Suppressor macrophage (primary cell): ENCODE measurements at places on chromosomes 11 and 22.
A peak's percentile ranks its signal among the peaks of the same experiment; 100 is the strongest.

GRCh38 chr11:5700421-5701054 lies 10.9 kb downstream of the TRIM22 start:
- peak; percentile 23 for DNase-seq

GRCh38 chr11:125345421-125346178 lies 150.5 kb downstream of the FEZ1 start:
- peak; percentile 67 for DNase-seq

GRCh38 chr22:48734961-48735360 lies 1092.7 kb downstream of the BRD1 start:
- no peak for DNase-seq

DNA sequence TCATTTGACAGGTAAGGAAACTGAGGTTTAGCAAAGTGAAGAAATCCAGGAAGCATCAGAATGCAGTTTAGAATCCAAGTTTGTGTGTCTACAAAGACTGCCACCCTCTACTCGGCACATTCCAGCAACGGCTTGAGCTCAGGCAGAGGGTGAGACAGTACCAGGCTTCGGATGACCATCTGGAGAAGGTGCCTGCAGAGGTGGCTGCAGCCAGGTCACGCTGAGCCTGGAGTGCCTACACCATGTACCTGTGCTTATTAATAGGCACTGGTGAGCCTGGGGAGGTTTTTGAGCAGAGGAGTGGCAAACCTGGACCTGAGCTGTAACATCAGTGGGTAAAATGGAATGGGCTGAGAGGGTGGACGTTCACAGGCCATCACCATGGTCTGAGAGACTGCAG lies 4.7 kb downstream of the FXYD6 start:
- no peak for DNase-seq

GRCh38 chr11:95325777-95326258 lies 94.8 kb upstream of the SESN3 start:
- no peak for DNase-seq

DNA sequence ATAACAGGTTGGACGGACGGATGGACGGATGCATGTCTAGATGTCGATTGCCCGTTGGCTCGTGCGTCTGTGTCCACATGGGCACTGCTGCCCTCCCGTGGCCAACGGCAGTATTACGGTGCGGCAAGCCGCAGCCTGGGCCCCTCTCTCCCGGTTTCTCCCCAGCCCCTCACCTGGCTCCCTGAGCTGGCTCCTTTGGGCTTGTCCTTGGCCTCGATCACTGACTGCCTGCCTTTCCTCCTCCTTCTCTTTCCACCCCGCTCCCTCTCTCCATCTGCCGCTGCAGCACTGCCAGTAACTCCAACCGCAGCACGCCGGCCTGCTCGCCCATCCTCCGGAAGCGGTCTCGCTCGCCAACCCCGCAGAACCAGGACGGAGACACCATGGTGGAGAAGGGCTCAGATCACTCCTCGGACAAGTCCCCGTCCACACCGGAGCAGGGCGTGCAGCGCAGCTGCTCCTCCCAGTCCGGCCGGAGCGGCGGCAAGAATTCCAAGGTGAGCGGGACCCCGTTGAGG lies 77.3 kb downstream of the SCN3B start:
- peak; percentile 62 for DNase-seq

DNA sequence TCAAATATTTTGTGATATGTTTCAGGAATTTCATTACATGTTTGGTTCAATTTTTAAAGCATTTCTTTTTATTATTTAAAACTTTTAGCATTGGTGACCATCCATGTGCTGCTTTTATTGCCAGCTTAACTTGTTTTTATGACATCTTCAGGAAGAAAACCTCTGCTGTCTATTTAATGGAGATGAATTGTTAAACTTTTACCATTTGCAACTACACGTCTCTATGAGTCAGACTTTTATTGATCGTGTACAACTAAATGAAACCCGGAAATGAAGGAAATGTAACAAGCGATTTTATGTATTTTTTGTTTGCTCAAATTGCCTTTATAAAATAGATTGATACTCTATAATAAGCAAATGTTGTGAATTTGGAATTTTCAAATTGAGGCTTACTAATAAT lies 113.0 kb downstream of the PTPRJ start:
- DNase-seq: no peak

DNA sequence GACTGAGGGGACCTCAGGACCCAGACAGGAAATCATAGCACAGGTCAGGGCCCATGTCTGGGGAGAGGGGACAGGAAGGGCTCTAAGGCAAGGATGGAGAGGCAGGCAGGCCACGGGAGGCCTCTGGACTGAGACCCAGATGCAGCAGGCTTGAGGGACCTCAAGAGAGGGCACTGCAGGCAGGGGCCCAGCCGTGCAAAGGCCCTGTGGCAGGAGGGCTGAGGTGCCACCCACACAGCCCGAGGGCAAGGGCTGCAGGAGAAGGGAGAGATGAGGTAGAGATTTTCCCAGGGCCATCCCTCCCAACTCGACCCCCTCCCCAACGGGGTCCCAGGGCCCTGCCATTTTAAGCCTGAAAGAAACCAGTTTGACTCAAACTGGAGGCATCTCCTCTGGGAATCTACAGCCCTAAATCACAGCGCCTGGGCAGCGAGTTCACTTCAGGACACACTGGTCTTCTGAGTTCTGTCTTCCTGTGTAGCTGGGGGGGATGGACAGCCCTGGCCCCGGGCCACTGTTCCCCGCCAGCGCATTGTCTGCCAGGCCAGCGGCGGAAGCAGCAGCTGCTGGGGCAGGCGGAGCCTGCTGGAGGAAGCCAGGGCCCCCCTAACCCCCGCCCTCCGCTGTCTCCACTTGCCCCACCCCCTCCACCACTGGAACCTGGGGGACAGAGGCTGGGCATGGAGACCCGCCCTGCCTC lies 20.3 kb upstream of the WNT7B start:
- DNase-seq: peak; percentile 97

DNA sequence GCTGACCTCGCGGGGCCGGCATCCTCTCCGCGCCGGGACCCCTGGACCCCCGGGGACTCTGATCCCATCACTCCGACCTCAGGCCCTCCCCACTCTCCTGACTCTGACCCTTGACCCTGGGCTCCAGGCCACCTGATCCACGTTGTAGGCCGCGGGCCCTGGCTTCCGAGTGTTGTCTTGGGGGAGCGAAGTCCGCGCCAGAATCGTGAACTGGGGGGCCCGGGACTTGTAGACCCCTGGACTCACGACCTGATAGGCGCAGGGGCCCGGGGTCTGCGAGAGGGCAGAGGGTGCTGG lies 716 bp upstream of the TYMP start:
- DNase-seq: no peak

- peak; percentile 51 for DNase-seq
Observed at GRCh38 chr11:10973416-10973815, 115.6 kb upstream of the ZBED5 start.

DNA sequence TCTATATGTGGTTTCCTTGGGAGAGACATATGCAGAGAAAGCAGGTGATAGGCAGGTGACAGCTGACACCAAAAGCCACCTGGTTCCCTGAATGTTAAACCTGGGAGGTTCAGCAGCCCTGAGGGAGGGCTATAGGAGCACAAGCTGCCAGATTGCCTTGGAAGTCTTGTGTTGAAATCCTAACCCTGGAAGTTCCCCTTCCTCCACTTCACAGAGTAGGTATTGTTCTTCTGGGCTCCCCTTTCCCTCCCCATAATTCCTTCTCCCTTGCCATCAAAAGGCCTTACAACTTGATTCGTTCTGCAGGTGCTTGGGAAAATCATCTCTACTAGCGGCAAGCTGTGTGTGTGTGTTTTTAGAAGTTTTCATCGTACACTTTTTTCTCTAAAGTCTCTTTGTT lies 5.4 kb downstream of the LDLRAD3 start:
- no peak for DNase-seq

DNA sequence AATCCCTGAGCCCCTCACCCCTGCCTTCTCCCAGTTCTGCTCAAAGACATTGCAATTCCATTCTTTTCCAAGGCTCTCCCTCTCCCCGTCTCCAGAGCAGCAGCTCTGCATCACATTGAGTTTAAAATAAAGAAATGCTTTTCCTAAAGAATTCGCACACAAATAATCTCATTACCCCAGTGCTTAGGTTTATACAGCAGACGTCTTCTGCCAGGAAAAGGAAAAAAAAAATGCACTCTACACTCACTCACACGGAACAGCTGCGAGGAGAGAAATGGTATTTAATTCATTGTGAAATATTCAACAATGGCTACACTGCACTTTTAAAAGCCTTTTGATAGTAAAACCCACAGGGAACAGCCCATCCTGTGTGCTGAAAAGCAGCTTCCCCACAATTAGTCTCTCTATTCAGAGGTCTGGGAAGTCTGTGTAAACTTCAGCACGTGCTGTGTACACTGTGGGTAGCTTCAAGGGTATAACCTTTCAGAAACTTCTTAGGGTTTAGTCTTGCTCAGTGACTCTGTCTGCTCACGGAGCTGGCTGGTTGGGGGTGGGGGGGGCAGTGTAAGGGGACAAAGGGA lies 42.8 kb downstream of the ETS1 start:
- DNase-seq: no peak

DNA sequence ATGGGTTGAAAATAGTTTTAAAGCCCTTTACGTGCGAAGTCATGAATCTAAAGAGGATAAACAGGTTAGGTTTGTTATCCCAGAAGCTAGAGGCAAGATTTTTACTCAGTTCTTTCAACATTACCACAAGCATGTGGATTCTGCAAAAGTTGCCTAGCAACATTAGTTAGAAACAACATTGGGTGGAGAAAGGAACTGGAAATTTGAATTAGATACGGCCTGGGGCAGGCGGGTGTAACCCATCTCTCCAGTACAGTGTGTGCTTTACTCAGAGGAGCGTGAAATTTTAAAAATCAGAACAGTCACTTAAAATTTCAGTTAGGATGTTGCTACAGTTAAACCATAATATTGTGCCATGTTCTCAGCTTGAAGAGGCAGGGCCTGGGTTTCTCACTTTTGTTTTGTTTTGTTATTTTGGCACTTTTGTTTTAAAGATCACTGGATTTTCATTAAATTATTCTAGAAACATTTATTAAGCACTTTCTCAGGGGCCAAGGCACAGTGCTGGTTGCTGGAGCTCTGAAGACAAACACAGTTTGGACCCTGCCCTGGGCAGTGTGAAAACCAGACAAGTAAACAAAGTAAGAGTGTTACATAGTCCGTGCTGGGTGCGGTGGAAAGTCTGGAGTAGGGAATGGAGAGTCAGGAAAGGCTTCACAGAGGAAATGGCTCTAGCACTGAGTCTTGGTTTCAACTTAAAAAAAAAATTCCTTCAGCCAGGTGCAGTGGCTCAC lies 4.4 kb upstream of the WEE1 start:
- peak; percentile 67 for DNase-seq

DNA sequence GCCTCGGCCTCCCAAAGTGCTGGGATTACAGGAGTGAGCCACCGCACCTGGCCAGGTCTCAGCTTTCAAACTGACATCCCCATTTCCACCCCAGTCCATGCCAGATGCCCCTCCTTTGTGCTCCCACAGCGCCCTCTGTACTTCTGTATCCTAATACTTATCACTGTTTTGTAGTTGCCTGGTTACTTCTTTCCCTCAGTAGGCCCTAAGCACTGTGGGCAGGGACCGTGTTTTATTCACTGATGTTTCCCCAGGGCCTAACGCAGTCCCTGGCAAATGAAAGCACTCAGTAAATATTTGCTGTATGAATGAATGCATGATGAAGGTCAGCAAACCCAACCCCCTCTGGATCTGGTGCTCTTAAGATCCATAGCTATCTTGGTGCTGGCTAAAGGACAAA lies 2.2 kb upstream of the TRIM3 start:
- DNase-seq: no peak

GRCh38 chr11:128502726-128503125 lies 84.6 kb downstream of the ETS1 start:
- DNase-seq: no peak

DNA sequence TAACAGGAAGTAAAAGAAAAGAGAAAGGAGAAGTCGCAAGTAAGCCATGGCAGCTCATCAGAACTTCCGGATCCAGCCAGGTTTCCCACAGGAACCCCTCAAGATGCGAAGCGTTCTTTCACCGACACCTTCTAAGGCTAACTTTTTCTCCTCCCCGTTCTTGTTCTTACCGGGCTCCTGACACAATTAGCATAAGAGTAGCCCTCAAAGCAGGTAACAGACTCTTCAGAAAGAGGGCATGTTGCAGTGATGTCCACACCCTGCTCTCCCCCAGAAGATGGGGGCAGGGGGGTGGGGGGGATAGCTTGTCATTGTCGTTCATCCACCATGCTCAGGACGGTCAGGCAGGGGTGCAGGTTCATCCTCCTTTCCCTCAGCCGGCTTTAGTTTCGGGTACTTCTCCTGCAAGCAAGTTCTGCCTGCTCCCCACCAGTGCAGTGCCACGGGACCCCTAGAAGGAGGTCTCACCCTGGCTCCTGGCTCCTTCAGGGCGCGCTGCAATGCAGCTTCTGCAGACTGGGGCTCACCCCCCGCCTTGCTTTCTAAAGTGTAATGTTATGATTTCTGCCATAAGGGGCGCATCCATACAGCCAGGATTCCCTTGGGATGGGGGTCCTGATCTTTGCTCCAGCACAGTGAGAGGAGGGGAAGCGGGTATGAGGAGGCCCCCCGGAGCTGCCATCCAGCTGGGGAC lies 2.3 kb downstream of the OPCML start:
- DNase-seq: no peak

DNA sequence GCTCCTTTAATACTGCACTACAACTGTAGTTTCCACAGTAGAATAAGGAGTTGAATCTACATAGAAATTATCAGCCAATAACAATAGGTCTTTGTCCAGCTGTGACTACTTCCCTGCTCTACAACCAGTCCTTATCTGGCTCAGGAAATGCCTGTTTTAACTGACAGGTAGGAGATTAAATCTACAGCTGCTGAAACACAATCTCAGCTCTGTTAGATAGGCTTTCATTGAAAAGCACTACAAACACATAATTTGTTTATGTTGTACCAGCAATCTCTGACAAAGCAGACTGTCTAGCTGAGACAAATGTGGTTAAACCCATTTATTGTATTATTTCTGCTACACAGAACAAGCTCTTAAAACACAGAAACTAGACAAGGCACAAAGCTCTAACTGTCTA lies 230.0 kb downstream of the SOX6 start:
- no peak for DNase-seq

DNA sequence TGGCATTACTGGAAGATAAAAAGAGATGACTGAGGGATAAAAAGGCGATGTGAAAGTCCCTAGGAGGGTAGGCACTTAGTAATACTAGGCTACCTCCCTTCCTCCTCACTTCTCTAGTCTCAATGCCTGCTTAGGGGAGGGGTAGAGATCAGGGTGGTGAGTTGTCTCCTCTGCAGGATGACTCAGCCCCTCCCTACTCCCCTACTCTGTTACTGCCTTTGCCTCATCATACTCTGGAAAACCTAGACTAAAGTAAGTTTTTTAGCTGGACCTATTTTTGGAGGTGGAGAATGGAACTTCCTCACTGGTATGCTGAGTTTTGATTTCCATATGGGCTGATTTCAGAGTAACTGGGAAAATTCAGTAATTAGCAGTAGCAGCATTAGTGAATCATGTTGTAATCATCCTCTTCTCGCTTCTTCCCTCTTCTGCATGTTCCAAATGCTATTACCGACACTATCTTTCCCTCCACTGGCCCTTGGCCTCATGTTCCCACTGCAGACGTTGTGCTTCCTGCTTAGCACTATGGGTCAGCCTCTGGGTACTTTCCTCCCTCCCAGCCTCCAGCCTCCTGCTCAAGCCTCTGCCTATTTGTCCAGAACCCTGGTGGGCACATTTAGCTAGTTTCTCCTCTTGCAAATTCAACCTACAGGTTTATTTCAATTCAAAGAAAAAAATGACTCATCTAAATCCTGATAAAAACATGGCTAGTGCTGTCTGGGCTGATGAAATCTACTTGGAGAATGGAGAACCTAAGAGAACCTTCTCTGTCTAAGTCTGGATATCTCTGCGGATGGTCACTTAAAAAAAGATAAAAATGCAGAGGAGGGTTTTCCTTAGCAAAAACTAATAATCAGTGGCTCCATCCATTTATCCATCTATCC lies 281.7 kb downstream of the ST3GAL4 start:
- DNase-seq: no peak
